ENCODE measurements at places on chromosomes 11 and 22.

DNA sequence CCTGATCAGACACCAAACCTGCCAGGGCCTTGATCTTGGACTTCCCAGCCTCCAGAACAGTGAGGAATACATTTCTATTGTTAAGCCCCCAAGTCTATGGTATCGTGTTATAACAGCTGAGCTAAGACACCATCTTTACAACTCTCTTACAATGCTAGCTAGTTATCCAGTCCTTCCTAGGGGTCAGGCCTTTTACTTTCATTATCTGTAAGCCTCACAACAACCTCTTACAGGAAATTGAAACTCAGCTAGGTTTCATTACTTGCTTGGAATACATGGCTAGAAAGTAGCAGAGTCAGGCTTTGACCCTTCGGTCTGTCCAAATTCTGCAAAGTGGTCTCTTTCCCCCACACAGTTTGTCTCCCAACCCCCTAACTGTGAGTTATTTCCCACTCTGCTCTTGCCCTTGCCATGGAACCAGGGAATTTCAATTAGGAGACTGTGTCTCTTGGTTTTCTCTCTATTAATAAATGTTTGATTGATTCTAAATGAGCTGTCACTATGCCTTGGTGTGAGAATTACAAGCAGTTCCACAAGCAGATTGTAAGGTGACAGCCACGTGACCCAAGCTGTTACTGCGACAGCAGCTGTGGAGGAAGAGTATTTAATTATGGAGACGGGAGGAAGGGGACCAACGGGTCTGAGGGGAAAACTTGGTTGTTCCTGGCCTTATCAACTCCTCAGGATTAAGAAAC, 38.4 kb upstream of the CLMP start:
- DNase-seq, result no peak

- DNase-seq, result no peak
Measured at GRCh38 chr11:1890856-1891830, 552 bp downstream of the PRR33 start.

DNA sequence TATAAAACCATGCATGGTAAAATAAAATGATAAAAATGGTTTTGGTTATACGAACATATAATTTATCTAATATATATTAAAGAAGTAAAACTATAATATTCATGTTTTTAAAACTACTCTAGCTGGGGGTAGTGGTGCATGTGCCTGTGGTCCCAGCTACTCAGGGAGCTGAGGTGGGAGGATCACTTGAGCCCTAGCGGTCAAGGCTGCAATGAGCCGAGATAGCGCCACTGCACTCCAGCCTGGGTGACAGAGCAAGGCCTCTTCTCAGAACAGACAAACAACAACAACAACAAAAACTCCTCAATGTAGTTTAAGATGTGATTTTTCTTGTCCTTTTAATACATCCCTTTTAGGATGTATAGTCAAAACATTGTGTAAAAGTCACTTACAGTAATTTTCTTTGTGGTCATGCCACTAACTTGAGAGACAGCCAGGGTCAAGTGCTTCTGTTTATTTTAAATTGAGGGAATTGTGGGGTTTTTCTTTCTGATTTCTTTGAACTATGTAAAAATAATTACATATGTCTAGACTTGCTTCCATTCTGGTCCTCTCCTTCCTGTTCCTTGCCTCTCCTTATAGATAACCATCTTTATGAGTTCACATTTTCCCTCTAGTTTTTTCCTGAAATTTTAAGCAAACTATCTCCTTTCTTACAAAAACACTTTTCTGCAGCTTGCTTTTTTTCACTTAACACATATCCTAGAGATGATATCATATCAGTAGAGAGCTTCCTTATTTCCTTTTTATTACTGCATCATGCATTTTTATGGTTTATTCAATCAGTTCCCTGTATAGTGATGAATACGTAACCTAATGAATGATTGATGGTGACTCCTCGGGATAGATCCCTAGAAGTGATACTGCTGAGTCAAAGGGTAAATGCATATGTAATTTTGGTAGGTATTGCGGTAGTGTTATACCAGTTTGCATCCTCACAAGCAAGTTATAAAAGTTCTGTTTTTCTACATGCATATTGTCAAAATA, 9.1 kb downstream of the OR2AT4 start:
- no peak for DNase-seq

GRCh38 chr11:99893811-99894210, 793.3 kb upstream of the ARHGAP42 start:
- peak; percentile 74 for DNase-seq

- no peak for DNase-seq
Measured at GRCh38 chr22:45083659-45084305, 74.0 kb upstream of the PHF21B start.

GRCh38 chr22:46070803-46071450, 79.4 kb upstream of the PPARA start:
- no peak for DNase-seq

DNA sequence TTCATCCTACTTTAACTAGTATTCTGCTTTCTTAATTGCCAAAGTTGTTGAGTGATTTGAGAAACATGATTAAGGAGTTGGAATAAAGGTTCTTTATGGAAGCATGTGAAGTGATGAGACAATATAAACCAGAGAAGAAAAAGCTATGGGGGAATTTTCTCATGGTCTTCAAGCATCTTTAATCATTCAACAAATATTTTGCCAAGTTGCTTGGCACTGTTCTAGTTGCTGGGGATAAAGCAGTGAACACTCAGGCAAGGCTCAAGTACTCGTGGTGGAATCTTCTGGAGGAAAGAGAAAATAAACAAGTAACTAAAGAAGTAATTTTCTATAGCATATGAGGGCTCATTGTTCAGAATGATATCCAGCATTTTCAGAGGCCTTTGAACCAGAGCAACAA, 9.2 kb upstream of the PIWIL4 start:
- no peak for DNase-seq

DNA sequence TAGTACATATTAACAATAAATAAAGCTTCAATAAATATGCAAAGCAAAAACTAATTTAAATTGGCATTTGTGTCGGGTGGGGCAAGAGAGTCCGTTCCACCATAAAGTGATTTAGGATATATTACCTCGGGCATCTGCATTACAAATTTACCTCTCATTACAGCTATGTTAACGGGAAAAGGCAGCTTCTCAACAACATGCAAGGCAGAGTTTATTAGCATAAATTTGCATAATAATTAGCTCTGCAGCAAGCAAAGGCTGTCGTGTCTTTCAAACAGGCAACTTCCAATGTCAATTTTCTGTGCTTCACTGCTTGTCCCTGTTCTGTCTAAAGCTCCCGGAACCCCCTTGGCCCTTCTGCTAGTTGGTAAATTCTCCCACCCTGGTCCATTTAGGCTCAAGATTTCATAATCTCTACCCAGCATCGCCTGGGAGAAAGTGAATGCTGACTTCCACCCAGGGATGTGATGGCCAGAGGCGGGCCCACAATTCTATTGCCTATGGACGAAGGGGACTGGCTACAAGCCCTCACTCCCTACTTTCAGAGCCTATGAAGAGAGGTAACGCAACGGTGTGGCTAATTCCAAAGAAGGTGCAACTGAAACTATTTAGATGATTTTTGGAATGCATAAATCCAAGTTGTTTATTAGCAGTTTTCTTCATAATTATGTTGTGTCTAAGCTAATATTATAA, 462.1 kb downstream of the OPCML start:
- no peak for DNase-seq

GRCh38 chr11:133895551-133895950, 50.2 kb upstream of the SPATA19 start:
- DNase-seq, result no peak

DNA sequence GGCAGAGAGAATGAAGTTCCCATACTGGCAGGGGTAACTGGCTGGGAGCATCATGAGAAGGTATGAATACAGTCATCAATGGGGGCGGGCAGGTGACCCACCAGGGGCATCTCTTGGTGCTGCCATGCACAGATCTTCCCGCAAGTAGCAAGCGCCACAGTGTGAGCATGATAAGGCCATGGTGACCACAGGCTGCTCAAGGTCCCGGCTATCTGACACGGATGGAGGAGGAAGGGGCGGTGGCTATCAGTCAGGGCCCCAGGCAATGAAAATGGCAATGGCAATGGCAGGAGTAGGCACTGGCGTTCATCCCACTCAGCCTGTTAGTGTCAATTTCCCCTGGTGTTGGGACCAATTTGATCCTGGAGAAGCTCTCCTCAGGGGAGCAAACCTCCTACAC, 21.6 kb downstream of the ASCL2 start:
- no peak for DNase-seq

DNA sequence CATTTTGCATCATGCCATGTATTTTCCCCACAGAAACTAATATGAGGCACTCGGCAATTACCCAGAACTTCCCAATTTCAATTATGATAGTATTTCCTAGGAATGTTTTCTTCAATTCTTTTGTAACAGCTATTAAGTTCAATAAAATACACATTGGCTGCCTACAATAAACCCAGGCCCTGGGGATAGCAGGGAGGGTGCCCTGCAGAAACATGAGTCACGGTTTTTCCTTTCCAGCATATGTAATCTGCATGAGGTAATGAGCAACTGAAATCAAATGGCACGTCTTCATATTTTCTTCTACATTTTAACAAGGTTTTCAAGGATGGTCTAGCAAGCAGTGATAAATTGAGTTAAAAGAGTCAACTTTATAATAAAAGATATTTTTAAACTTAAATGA, 32.0 kb downstream of the GUCY1A2 start:
- DNase-seq, result no peak

GRCh38 chr11:64741375-64742086, 2.4 kb downstream of the RASGRP2 start:
- no peak for DNase-seq

DNA sequence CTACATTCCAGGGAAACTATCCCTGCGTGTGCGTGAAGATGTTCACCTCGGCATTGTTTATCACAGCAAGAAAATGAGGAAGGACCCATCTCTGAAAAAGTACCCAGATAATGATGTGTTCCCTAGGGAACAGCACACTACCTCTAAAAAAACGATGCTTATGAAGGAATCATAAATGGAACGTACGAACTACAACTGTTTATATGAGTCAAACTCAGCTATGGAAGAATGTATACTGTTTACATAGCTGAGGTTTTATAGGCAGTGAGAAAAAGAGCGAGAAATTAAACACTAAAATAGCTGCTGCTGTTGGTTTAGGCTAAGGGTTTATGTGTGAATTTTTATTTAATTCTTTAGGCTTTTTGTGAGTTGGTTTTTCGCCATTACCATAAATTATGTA, 48.9 kb downstream of the APOL1 start:
- DNase-seq, result no peak

- no peak for DNase-seq
Measured at GRCh38 chr22:47168441-47168840, 406.0 kb downstream of the TBC1D22A start.

- no peak for DNase-seq
Measured at GRCh38 chr11:7435176-7435575, 50.1 kb upstream of the OLFML1 start.

- DNase-seq, result no peak
Measured at GRCh38 chr22:31230871-31231621, 18.9 kb downstream of the LIMK2 start.

DNA sequence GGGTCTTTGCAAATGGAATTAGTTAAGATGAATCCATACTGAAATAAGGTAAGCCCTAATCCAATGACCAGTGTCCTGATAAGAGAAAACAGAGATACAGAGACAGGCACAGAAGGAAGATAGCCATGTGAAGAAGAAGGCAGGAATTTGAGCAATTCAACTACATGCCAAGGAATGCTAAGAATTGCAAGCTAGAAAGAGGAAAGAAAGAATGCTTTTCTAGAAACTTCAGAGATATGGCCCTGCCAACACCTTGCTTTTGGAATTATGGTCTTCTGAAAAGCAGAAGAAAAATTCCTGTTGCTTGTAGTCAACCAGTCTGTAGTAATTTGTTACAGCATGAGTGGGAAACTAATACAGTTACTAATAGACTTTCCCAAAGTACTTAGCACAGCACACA, 111.3 kb downstream of the SLC17A6 start:
- DNase-seq, result no peak

- no peak for DNase-seq
Measured at GRCh38 chr11:64094463-64095260, 58.9 kb downstream of the FLRT1 start.

DNA sequence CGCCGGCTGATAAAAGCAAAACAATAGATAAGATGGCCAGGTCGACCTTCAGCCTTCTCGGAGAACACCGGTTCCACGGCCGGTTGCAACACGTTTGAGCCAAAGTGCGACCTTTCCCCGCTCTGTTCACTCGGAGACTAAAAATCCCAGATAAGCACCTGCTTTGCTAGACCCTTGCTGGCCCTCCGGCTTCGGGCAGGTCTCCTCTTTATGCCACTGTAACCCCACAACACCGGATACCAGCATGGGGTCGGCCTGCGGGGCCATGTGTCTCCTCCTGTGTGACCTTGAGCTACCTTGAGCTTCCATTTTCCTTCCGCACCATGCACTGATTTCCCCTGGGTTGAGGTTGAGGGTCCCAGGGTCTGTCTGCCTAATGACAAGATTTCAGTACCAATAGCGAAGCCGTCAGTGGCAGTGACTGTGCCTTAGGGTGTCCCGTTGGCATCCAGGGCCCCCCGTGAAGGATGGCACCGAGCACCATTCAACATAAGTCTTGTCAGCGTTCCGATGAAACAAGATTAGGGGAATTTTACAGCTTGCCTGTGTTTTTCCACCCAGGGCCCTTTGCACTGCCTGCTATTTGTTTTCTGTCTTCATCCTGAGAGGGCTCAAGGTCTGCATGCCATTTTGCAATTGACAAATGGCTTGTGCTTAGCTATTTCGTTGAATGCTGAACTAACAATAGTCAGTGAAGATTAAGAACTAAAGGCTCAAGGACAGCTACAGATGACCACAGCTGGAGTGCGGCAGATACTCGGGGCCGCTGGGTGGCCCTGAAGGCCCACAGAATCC, 118.6 kb downstream of the KCNQ1 start:
- DNase-seq, result no peak

GRCh38 chr22:35308480-35309021, 8.9 kb downstream of the TOM1 start:
- DNase-seq, result no peak

DNA sequence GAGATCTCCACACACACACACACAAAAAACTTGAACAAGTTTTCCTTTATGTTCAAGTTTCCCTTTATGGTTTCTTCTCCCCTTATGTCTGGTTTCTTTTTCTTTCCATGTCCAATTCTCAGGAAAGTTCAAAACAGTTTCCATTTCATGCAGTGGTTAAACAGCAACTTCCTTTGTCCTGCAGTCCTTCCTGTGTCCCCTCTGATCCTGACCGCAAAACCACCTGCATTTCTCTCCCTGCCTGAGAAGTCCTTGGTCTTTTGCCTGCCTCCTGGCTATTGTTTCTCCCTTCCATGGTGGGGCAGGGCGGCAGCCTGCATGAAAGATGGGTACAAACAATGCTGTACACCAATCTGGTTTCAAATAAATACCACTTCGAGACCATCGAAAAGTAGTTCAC, 58.3 kb upstream of the SORL1 start:
- DNase-seq, result no peak

DNA sequence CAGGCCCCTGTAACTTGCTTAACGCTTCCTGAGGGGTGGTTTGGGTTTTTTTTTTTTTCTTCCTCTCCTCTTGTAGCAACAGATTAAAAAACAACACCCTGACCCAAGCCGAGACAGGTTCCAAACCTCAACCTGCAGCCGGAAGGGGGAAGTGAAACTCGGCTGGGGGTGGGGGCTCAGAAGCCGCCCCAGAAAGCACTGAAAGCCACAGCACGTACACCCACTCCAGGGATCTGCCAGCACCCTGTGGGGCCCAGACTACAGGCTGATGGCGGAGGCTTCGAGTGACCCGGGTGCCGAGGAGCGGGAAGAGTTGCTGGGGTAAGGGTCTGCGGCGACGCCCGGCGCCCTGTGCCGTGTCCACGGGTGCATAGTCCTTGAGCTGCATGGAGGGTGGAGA, at the start of gene LSP1:
Gene LSP1 (plus strand): TSS at position 208 of the 400 bp plus-strand sequence. CDS start 61 bp downstream, at position 269.
- no peak for DNase-seq
